ENCODE measurements at places on chromosomes 11 and 22.

DNA sequence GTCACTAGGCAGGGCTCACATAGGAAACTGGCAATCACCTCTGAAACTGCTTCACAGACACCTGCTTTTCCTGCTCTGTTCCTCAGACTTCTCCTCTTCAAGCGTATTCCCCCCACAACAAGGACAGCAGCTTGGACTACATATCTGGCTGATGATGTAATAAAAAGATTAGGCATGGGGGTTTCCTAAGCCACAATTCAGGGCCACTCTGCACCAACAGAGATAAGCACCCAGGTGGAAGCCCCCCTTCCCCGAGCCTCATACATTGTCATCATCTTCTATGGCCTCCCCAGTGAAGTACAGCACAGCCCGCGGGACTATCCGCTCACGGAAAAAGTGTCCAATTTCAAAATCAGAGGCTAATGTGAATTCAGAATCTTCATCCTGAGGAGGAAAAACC lies 25.0 kb upstream of the PHLDA2 start:
- no peak for DNase-seq

- no peak for DNase-seq
Measured at GRCh38 chr22:32281072-32281471, 25.9 kb upstream of the SLC5A4 start.

DNA sequence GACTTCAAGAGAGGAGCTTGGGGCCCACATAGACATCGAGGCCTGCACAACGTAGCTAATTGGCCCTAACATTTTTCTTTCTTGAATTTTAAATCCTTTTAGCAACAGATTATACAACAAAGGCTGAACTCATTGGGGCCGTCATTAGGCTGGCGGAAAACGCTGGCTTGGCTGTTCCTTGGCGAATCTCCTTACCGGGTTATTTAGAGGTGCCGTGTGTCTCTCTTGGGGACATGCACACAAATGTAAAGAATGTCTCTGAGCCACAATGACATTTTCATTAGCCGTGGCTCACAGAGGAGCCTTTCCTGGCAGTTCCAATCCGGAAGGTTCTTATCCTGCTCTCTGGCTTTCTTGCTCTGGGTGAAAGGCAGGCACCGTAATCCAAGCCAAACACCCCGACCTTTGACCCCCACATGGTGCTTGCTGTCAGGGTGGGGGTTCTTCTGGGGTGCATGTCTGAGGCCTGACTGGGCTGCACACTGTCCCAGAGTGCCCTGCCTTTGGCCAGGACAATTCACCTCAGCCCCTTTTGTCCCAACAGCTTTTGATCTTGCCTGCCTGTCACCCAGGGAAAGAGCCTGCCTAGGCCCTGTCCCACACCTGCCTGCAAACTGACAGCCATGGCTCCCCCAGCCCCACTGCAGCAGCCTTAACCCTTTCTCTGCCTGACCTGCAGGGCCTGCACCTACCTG lies 9.2 kb upstream of the FGF3 start:
- no peak for DNase-seq

DNA sequence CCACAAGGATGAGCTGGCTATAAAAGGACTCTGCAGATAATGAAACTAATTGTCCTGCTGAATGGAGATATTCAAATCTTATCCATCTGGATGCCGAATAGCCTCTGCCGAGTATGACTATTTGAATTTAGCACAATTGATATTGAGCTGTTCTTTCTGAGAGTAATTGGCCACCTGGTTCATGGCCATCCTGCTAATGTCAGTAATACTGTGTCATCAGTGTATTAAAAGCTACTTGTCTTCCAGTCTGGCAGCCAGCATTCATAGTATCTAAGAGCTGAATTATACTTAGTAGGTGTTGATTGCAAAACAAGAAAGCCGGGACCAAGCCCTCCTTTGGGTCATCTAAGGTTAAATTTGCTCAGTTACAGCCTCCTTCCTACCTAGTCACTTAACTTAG lies 310.7 kb upstream of the NCAM1 start:
- DNase-seq: no peak

DNA sequence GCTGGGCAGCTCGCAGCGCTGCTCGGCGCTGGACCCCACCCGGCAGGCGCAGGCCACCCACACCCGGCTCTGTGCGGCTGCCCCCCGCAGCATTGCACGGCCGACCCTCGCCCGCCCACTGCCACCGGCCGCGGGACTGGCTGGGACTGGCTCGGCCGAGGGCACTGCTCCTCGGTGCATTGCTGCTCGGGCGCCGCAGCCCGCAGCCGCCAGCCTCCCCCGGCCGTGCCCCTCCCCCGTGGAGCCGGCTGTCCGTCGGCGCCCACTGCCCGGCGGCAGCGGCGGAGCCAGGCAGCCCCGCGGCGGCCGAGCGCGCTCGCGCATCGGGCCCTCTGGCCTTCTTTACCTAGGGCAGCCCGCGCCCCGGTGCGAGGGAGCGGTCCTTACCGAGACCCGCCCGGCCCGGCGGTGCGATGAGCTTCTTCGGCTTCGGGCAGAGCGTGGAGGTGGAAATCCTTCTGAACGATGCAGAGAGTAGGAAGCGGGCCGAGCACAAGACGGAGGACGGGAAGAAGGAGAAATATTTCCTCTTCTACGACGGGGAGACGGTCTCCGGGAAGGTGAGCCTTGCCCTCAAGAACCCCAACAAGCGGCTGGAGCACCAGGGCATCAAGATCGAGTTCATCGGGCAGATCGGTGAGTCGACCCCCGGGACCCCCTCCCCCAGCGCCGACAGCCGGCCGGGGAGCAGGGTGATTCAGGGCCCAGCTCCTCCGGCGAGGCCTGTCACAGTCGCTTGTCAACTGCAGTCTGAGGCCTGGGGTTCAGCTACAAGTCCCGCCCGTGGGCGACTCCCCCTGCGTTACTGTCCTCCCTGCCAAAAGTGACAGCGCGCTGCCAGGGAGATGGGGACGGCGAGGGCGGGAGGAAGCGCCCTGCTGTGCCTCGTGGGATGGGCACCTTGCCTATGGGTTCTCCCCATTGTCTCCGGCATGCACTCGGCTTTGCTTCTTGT lies 516 bp downstream of the VPS26B start:
- no peak for DNase-seq

GRCh38 chr22:36463783-36464184 lies 17.7 kb downstream of the TXN2 start:
- no peak for DNase-seq

DNA sequence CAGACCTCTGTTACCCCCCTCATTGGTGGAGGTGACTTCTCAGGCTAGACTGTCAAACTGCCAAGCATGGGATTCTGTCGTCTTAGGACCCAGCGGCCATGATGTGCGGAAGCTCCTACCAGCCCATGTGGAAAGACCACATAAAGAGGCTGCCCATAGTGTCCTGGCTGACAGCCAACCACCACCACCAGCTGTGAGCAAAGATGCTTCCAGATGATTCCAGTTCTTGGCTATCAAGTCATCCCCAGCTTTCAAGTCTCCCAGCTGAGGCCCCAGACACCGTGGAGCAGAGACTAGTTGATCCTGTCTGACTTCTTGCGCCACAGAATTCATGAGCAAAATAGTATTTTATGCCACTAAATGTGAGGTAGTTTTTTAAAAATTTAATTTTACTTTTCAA lies 32.9 kb downstream of the SCUBE1 start:
- DNase-seq: no peak

DNA sequence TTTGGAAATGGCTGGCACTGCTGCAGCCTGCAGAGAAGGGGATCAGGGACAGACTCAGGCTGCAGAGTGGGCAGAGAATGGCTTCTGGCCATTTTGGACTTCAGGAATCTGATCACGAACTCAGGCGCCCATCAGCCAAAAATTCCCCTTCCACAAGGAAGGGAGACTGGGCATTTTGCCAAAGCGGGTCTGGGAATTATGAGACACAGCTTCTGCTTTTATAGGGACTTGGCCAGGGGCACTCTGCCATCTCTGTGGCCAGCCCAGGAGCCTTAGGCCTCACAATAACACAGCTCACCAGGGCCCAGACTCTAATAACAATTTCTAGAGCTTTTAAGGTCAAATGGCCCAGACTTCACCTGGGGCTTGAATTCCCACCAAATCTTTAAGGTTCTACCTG lies 74.7 kb downstream of the CHST1 start:
- no peak for DNase-seq

GRCh38 chr11:69207165-69207889 lies 51.6 kb downstream of the SMIM38 start:
- no peak for DNase-seq

GRCh38 chr22:26502688-26503561 lies 9.3 kb downstream of the TFIP11 start:
- no peak for DNase-seq

DNA sequence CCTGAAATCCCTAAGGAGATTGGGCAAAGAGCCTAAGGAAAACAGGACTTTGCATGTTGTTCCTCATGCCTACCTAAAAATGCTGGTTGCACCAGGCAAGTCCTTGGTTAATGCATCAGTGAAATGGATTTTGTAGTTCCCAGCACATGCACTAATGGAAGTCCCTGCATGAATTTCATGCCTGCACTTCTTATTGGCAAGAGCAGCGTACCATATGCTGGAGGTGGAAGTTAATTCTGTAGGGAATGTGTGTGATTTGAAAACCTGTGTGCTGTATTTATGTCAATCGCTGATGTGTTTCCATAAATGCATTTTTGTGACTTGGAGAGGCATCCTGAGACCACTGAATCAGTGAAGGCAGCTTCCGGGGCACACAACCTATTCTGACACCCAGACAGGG lies 140.3 kb upstream of the MTNR1B start:
- DNase-seq: no peak

DNA sequence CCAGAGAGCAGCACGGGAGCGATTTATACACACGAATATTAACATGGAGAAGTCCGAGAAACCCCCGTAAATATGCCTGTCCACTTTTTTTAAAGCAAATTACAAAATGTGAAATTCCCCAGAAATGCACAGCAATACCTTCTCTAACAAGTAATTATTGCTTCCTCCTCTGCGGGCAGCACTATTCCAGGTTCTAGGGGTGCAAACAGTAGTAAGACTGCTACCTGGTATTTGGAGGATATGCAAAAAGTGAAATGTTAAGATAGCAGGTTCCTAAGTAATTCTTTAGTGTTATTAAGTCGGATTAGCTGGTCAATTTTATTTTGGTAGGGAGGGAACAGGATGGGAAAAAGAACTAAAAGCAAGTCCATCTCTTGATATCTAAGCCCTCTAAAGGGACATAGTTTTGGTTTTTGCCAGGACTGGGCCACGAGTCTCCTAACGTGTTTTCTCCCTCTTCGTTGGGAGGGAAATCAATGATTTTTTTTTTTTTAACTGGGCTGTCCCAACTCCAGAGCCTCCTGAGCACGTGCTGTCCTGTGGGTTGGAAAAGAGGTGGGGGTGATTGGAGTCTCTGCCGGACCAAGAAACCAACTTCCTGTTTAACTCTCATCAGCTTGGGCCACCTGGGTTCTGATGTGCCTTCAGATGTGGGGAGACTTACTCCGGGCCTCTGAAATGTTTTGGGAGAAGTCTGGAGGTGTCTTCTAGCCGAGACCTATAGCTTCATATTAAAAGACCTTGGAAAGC lies 1.7 kb upstream of the XBP1 start:
- DNase-seq: no peak

- no peak for DNase-seq
Measured at GRCh38 chr22:24402460-24403192, 24.8 kb upstream of the ADORA2A start.

GRCh38 chr11:2114430-2115241 lies 24.6 kb downstream of the IGF2 start:
- no peak for DNase-seq

GRCh38 chr11:65982824-65983588 lies 19.0 kb downstream of the EIF1AD start:
- DNase-seq: no peak

DNA sequence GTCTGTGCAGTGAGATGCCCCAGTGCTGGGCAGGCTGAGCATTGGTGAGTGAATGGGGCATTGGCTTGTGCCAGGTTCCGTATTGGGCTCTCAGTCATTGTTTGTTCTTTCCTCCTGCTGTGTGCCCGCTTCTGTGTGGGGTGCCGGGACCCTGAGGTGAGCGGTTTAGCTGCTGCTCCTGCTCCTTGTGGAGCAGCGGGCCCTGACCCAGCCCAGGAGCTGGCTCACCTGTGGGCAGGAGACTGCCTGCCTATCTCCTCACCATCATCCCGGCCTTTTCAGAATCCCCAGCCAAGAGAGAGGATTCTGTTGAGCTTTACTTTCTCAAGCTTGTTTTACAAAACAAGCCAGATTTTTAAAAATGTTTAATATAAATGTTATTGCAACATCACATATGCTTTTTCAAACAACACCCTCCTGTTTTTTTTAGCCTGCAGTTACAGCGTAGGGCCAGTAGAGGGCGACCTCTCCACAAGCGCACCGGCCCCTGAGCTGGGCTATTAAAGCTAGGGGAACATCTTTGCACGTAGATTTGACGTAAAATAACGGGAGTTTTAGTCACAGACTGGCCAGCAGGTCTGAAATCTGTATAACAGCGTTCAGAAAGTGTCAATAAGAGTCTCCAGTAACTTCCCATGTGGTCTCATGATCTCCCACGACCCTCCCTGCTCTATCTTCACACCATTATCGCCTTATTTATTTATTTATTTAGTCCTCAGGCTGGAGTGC lies 25.1 kb upstream of the RELT start:
- no peak for DNase-seq

- no peak for DNase-seq
Measured at GRCh38 chr11:75768909-75769771, 562 bp downstream of the DGAT2 start.

GRCh38 chr11:2566223-2567025 lies 121.6 kb downstream of the KCNQ1 start:
- DNase-seq: no peak

DNA sequence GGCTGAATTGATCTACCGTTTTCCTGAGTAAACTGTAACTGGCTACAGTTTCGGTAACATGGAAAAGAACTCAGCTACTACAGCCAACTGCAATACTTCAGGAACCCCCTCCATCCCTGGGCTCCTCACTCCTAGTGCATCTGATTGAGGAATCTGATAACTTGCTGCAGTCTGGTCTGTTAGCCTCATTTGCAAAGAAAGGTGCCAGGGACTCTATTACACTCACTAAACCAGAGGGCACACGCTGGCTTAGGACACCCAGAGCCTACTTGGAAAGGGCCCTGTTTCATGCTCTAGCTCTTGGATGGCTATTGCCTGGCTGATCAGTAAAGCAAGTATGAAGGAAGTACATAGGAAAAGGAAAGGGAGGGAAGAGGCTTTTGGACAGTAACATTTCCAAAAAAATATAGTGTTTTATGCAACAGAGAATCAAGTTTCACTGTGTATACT lies 22.3 kb downstream of the APOL5 start:
- DNase-seq: no peak

GRCh38 chr11:1760351-1761109 lies 3.2 kb downstream of the CTSD start:
- DNase-seq: no peak

GRCh38 chr11:118443590-118444218 lies 7.4 kb downstream of the KMT2A start:
- DNase-seq: no peak

DNA sequence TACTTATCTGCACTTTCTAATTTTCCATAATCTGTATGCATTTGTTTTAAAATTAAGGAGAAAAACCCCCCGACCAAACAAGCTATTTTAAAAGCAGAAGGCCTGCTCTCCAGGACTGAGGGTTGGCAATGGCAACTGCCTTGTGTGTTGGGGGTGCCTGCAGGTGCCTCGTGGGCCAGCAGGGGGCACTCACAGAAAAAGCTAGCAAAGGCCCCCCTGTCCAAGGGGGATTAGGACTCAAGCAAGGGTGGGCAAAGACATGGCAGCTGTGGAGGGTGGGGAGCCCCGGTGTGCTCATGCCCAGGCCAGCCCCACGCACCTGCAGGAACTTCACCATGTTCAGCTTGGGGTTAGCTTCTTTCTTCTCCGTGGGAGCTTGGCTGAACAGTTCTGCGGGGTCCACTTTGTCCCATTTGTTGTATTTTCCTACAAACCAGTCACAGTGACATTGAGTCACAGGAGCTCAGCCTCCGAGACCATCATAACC lies 10.3 kb downstream of the TOP3B start:
- DNase-seq: no peak

- no peak for DNase-seq
Measured at GRCh38 chr11:130209954-130210854, 50.6 kb downstream of the ST14 start.
